K562 (cell line): ENCODE measurements at places on chromosomes 1 and 21.

DNA sequence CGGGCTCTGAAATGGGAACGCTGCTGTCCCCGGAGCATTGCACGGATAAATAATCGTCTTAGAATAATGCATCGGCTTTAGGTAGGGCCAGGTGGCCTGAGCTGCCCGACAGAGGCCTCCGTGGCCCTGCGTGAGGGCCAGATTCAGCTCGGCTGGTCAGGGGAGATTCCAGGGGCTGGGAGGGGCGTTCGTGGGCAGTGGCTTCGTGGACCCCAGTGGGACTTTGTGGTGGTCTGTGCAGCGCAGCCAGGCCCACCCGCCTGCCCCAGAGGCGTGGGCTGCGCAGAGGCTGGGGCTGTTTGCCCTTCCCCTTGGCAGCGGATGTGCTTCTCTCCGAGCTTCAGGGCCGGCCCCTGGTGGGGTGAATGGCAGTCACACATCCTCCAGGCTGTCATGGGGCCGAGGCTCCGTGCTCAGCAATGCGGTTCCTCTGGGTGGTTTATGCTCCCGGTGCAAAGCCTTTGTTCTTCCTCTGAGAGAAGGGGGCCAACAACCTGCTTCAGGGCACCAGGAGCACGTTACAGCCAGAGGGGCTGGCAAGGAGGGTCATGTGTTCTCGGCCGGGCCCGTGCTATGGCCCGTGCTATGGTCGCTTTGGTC, 104.5 kb downstream of the PRDM16 start:
- no peak for DNase-seq

DNA sequence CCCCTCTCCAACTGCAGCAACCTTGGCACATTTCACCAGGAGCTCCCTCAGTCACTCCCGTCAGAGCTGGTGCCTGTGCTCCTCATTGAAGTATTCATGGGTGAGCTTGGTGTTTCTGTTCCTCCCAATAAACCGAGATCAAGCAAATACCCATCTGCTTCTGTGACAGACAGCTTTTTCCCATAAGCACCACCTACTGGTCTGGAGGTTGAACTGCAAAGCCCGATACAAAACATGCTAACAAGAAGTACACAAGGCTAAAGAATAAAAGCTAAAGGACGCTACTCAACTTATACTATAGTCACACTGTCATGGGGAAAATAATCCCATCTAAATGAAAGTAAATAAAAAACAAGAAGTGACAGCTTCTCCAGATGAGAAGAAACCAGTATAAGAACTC, 111.9 kb upstream of the C21orf91 start:
- peak; percentile 14 for DNase-seq

- DNase-seq = peak; percentile 54
These were observed 97.2 kb upstream of the ARTN start for GRCh38 chr1:43836267-43836951.

- no peak for DNase-seq
These were observed 65.6 kb upstream of the DMRTA2 start for GRCh38 chr1:50488876-50489275.

DNA sequence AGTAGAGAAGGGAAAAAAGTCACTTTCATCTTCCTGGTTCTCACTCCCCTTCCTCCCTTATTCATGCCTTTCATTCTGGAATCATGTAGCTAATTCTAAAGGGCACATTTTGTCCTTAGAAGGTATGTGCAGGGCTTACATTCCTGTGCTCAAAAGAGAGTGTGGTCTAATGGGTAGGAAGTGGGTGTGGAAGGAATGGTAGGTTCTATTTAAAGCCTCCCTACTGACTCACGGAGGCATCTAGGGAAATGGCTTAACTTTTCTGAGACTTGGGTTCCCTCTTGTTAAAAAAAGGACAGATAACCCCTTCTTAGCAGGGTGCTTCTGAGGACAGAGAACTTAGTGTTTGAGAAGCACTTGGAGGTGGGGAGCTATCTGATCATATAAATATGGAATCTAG, 249.3 kb upstream of the DUSP10 start:
- no peak for DNase-seq

- no peak for DNase-seq
These were observed 361.0 kb downstream of the ADGRL2 start for GRCh38 chr1:82161700-82162141.

DNA sequence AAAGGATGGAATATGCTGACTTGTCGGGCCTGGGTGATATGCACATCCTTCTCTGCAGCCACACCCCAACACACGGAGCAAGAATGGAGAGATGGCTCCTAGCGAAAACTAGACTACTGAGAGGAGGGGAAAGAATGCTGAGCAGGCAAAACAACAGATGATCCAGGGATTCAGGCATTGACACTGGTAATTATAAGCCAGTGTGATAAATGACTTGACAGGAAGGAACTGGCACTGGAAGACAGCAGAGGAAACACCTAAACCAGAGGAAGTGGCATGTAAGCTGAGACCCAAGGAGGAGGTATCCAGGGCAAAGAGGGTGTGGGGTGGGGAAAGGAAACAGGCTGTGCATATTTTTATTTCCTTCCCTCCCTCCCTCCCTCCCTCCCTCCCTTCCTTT, 31.7 kb upstream of the KHDRBS1 start:
- DNase-seq = no peak

DNA sequence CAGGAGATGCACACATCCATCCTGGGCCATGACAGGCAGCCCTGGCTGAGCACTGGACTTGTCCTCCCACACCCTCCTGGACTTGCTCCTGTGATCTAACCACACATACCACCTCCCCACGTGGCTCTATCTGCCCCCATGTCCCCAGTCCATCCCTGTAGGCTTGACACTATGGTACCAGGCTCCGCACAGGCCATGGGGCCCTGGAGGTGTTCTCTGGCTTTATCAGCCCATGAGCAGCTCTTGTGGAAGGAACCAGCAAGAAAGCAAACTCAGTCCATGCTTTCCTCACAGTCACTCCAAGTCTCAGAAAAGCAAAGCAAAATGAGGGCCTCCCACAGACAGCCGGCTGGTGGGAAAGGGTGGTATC, 61.6 kb downstream of the CD46 start:
- DNase-seq = no peak

DNA sequence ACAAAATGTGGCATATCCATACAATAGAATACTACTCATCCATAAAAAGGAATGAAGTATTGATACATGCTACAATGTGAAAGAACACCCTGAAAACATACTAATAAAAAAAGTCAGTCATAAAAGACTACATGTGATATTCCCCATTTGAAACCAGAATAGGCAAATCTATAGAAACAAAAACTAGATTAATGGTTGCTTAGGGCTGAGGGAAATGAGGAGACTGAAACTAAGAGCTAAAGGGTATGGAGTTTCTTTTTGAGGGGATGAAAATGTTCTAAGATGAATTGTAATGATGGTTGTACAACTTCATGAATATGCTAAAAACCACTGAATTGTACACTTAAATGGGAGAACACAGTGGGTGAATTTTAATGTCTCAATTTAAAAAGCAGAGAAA, 50.9 kb downstream of the ACBD6 start:
- DNase-seq = no peak

- peak; percentile 60 for DNase-seq
These were observed 8.7 kb downstream of the NPHP4 start for GRCh38 chr1:5983361-5984103.
